Sciatic nerve (tissue), 2 donors: ENCODE measurements at places on chromosomes 5 and 9. TPM values are rescaled to one million over a fixed set of nuclear protein-coding genes. Genes with fewer than 3 reads are reported as not detected.

KIF12 gene
- total RNA-seq = 0.22 TPM

DNA sequence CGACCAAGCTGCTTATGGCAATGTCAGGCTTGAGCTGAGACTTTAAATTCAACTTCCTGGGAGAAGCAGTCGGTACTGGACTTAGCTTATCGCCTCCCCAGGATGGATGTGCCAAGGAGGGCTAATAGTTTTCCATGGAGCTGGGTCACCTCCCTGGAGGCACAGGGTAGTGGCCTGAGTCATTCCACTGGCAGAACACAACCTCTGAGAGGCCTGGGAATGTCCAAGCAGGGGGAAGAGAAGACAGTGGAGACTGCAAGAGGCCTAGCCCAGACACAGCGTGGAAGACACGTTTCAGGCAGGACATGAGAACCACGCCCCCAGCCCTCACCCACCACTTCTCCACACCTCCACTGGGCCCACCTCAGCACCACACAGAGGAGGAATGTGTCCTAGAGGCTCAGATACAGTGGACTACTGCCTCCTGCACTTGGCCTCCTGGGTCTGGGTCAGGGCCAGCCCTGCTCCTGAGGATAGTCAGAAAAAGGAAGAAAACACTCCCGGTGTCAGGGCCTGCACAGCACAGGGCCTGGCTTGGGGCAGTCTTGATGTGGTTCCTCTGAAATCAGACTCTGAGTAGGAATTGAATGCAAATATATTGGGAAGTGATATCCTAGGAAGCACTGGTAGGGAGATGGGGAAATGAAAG, 171.8 kb downstream of the FSTL4 start:
- DNase-seq = no peak

DNA sequence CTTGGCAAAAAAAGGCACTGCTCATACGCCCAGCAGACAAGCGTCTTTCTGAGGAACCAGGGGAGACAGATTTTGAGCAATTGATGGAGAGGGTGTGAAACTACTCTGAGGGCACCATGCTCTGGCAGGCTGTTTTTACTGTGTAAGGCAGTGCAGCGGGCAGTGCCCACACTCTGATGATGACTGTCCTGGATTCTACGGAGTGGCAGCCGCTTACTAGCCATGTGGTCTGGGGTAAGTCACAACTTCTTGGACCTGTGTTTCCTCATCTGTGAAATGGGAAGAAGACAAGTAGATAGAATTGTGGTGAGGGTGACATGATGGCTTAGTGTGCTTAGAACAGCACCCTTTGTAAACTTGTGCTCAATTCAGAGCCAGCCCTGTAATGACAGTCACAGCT, 38.8 kb downstream of the FABP6 start:
- no peak for DNase-seq

SPATA31C1 gene
- total RNA-seq = not detected

AQP7 gene
- total RNA-seq = 36.7 TPM

- DNase-seq = no peak
Measured at GRCh38 chr9:37942621-37943344, 38.9 kb upstream of the SLC25A51 start.
